SJSA1 (cell line): ENCODE measurements at places on chromosomes 1 and 21.
A peak's percentile ranks its signal among the peaks of the same experiment; 100 is the strongest.

- DNase-seq, result no peak
Observed at GRCh38 chr1:193438771-193439170, 252.4 kb upstream of the B3GALT2 start.

- no peak for DNase-seq
Observed at GRCh38 chr21:41754479-41754891, 12.4 kb downstream of the RIPK4 start.

DNA sequence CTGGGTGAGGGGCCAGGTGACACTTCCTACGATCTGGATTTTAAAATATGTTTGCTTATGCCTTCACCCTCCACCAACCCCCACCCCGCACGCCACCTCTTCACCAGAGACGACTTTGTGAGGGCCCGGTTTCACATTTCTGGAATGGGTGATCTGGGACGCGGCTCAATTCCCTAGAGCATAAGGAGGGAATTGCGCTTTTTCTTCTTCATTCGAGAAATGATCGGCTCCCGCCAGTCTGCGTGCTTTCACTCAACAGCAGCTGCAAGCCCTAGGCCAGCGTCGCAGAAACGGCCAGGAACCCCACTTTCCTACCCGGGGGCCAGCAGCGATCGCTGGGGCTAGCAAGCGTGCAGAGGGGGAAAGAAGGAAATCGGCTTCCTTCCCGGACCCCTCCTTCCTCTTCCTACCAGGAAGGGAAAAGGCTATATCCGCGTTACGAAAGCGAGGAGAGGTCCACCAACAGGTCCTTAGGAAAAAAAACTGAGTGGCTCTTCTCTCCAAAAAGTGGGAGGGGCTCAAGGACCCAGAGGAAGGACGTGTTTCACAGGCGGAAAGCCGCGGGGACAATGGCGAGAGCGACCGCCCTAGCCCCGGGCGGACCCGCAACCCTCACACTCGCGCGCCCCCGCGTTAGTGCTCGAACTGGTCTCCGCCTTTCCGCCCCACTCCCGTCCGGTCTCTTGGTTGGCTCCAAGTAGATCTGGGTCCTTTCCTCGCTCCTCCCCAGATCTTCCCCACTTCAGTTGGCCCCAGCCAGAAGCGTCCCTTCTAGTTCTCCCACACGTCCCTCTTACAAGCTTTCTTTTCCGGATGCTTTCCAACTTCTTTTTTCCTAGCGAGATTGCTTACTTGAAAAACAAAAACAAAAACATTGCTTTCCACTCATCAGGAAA, 1.1 kb upstream of the ADAMTS1 start:
- DNase-seq, result peak; percentile 82

- no peak for DNase-seq
Observed at GRCh38 chr1:206518206-206518605, 10.9 kb downstream of the RASSF5 start.

- DNase-seq, result no peak
Observed at GRCh38 chr1:225413708-225414375, 14.0 kb downstream of the LBR start.

- no peak for DNase-seq
Observed at GRCh38 chr1:162899422-162900146, 38.6 kb upstream of the CCDC190 start.
